ENCODE measurements at places on chromosomes 7 and 10.

DNA sequence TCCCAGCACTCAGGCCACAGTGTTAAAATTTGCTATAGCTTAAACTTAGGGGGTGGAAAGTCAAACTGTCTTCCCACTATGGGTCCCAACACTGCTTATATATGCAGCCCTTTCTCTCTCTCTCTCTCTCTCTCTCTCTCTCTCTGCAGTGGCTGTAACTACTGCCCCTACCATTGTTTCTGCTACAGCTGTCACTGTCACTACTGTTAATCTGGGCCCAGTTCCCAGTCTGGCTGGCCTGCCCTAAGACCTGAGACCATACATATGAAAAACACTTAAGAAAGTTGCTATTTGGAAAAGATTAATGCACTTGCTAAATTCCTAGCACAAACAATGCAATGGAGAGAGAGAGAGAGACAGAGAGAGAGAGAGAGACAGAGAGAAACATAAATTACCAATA lies 78.6 kb downstream of the THSD7A start:
- no peaks in the 10 kb centered on the region for H3K4me1 ChIP-seq
- no peak for DNase-seq
- no peak overlapping the region for H3K27ac ChIP-seq
- H3K36me3 ChIP-seq, result no peaks in the 10 kb centered on the region
- no peak overlapping the region for H3K4me3 ChIP-seq
- no peaks in the 10 kb centered on the region for H3K27me3 ChIP-seq

- H3K27ac ChIP-seq, result peak overlapping the region; percentile 27
- peak overlapping the region; percentile 46 for H3K4me3 ChIP-seq
- peaks cover 15% of the 10 kb centered on the region for H3K4me1 ChIP-seq
- H3K36me3 ChIP-seq, result no peaks in the 10 kb centered on the region
- no peaks in the 10 kb centered on the region for H3K27me3 ChIP-seq
Observed at GRCh38 chr7:102942181-102942866, 29.5 kb downstream of the LRRC17 start.

GRCh38 chr7:139915268-139915863 lies 86.3 kb downstream of the TBXAS1 start:
- H3K4me1 ChIP-seq, result no peaks in the 10 kb centered on the region
- H3K27me3 ChIP-seq, result no peaks in the 10 kb centered on the region

- no peak overlapping the region for H3K27ac ChIP-seq
- H3K27me3 ChIP-seq, result no peaks in the 10 kb centered on the region
- no peak overlapping the region for H3K4me3 ChIP-seq
- no peaks in the 10 kb centered on the region for H3K36me3 ChIP-seq
- no peaks in the 10 kb centered on the region for H3K4me1 ChIP-seq
- DNase-seq, result no peak
Observed at GRCh38 chr7:143018931-143019330, 8.0 kb downstream of the OR9A2 start.

DNA sequence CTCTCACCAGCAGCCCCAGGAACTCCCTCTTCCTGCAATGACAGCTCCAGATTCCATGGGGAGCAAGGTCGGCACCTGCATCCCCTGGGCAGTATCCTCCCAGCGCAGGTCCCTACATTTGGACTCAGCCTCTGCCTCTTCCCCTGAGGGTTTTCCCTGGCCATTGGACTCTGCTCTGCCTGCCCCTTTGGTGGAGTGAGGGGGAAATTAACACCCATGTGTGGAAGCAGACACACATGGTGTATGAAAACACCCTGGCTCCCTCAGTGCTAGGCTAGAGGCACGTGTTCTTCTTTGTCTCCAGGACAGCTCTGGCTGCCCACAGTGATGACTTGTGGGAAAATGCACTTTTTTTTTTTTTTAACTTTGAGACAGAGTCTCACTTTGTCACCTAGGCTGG lies 8.4 kb downstream of the PRF1 start:
- H3K27me3 ChIP-seq, result no peaks in the 10 kb centered on the region
- no peak overlapping the region for H3K4me3 ChIP-seq
- H3K36me3 ChIP-seq, result no peaks in the 10 kb centered on the region
- H3K27ac ChIP-seq, result no peak overlapping the region

DNA sequence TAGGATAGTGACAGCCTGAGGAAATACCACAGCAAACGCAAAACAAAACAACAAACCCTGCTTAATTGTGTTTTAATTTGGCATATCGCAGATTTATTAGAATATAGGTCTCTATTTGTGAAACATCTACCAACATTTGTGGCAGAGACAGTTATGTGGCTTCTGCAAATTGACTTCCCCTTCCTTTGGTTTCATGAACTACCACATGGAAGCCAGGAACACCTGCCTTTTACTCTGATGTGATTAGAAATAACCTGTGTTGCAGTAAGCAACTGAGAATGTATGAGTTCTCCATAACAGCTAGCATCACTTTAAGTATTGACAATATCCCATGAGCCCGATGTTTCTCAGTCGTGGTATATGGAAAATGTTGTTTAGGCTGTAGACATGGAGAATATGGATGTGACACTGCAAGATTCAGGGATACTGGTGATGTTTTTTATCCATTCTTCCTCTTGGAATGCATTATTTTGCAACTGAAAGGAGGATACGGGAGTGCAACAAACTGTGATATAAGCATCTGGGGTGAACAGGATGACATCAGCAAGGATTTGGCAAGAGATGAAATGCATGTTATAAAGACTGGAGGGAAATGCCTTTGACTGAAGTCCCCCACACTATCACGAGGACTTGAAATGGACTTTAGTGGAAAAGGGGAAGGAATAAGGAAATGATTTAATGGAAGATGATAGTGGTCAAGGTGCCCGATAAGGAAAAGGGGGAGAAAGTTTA lies 95.9 kb downstream of the CUBN start:
- no peak overlapping the region for H3K4me3 ChIP-seq
- DNase-seq, result no peak
- H3K27me3 ChIP-seq, result no peaks in the 10 kb centered on the region
- no peak overlapping the region for H3K27ac ChIP-seq
- H3K36me3 ChIP-seq, result no peaks in the 10 kb centered on the region

GRCh38 chr10:6115411-6115810 lies 26.6 kb downstream of the RBM17 start:
- DNase-seq, result no peak
- no peaks in the 10 kb centered on the region for H3K4me1 ChIP-seq
- H3K27ac ChIP-seq, result no peak overlapping the region
- H3K27me3 ChIP-seq, result no peaks in the 10 kb centered on the region

- DNase-seq, result no peak
- H3K27me3 ChIP-seq, result no peaks in the 10 kb centered on the region
- H3K36me3 ChIP-seq, result no peaks in the 10 kb centered on the region
- H3K4me3 ChIP-seq, result no peak overlapping the region
- H3K4me1 ChIP-seq, result no peaks in the 10 kb centered on the region
Observed at GRCh38 chr7:20971219-20971618, 184.5 kb upstream of the SP8 start.

DNA sequence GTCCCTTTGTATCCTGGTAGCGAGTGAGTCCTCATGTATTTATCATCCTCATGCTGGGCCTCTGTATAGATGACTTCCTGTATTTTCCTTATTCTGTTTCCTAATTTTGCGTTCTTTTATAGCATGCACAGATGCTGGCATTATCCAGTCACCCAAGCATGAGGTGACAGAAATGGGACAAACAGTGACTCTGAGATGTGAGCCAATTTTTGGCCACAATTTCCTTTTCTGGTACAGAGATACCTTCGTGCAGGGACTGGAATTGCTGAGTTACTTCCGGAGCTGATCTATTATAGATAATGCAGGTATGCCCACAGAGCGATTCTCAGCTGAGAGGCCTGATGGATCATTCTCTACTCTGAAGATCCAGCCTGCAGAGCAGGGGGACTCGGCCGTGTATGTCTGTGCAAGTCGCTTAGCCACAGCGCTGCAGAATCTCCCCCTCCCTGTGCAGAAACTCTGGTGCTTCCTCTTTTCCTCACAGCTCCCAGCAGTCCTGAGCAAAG lies 183.1 kb upstream of the PRSS58 start:
- no peak overlapping the region for H3K4me3 ChIP-seq
- no peak overlapping the region for H3K27ac ChIP-seq
- no peak for DNase-seq
- H3K36me3 ChIP-seq, result no peaks in the 10 kb centered on the region
- 0 out of 2 replicates have a peak, but pooled peaks cover 2% of the 10 kb centered on the region for H3K4me1 ChIP-seq
- H3K27me3 ChIP-seq, result no peaks in the 10 kb centered on the region

- no peaks in the 10 kb centered on the region for H3K27me3 ChIP-seq
- no peak for DNase-seq
- no peak overlapping the region for H3K27ac ChIP-seq
- peaks cover 69% of the 10 kb centered on the region for H3K36me3 ChIP-seq
- no peak overlapping the region for H3K4me3 ChIP-seq
Observed at GRCh38 chr7:32583791-32584190, 88.5 kb downstream of the AVL9 start.

- H3K4me1 ChIP-seq, result no peaks in the 10 kb centered on the region
- no peaks in the 10 kb centered on the region for H3K27me3 ChIP-seq
- H3K36me3 ChIP-seq, result no peaks in the 10 kb centered on the region
- H3K27ac ChIP-seq, result no peak overlapping the region
- DNase-seq, result no peak
- no peak overlapping the region for H3K4me3 ChIP-seq
Observed at GRCh38 chr10:36766940-36767339, 358.5 kb upstream of the ANKRD30A start.

DNA sequence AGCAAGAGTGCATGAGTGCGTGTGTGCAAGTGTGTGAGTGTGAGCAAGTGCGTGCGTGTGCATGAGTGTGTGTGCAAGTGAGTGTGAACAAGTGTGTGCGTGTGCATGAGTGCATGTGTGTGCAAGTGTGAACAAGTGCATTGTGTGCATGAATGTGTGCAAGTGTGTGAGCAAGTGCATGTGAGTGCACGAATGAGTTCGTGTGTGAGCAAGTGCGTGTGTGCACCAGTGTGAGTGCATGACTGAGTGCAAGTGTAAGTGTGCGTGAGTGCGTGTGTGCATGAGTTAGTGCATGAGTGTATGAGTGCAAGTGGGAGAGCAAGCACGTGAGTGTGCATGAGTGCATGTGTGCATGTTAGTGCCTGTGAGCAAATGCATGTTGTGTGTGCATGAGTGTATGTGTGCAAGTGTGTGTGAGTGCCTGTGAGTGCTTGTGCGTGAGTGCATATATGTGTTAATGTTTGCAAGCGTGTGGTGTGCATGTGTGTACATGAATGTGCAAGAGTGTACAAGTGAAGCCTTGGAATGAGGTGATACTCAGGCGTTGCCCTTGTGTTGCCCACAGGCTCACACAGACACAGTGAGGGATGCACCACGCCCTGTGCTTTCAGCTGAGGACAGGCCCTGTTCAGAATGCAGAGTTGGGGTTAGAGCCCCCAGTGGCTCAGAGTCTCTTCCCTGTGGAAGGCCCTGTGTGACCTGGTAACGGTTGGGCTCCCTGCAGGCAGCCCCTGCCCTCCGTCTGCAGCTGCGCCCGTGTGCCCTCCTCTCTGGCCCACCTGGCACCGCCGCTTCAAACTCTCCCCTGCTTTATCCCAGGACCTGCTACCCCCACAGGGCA lies 97.1 kb downstream of the NKX6-2 start:
- no peak for DNase-seq
- H3K27me3 ChIP-seq, result no peaks in the 10 kb centered on the region
- H3K27ac ChIP-seq, result no peak overlapping the region
- no peaks in the 10 kb centered on the region for H3K4me1 ChIP-seq
- no peaks in the 10 kb centered on the region for H3K36me3 ChIP-seq

- no peaks in the 10 kb centered on the region for H3K27me3 ChIP-seq
- no peak for DNase-seq
- no peaks in the 10 kb centered on the region for H3K36me3 ChIP-seq
- no peaks in the 10 kb centered on the region for H3K4me1 ChIP-seq
Observed at GRCh38 chr10:126094537-126094936, 198.2 kb downstream of the FANK1 start.

DNA sequence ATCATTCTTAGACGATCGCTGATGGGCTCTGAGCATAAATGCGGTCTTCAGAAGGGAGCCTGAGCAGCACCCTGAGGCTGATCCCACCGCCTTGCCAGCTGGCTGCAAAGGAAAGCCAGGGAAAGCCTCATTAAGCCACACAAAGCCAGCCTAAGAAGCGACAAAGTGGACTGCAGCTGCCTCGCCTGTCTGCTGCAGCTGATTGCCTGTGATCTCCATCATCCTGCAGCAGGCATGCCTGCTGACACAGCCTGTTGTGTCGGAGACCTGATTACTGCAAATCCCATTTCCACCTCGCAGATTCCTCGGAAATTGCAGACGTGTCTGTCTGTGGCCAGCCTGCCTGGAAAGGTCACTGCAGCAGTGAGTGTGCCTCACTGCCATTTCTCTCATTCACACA lies 1087.0 kb upstream of the AUTS2 start:
- H3K4me3 ChIP-seq, result no peak overlapping the region
- H3K36me3 ChIP-seq, result no peaks in the 10 kb centered on the region
- H3K27ac ChIP-seq, result no peak overlapping the region
- H3K27me3 ChIP-seq, result no peaks in the 10 kb centered on the region
- DNase-seq, result no peak
- H3K4me1 ChIP-seq, result 0 out of 2 replicates have a peak, but pooled peaks cover 2% of the 10 kb centered on the region

DNA sequence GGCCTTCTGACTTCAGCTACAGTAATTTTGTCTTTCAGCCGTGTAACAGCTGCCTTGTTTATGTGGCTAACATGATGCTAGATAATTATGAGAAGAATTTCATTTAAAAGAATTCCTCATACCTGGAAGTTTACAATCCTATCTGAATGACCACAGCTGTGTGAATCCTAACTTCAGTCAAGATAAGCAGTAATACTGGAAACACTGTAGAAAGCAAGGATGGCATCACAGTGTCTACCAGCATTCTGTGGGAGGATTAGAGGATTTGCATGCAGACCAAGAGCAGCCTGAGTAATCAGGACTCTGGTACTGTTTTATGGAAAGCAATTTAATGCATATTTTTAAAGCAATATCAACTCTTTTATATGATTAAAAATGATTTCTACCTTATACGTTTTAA lies 282.4 kb downstream of the EXOC4 start:
- no peak overlapping the region for H3K27ac ChIP-seq
- no peaks in the 10 kb centered on the region for H3K36me3 ChIP-seq
- no peak for DNase-seq
- no peaks in the 10 kb centered on the region for H3K4me1 ChIP-seq
- no peak overlapping the region for H3K4me3 ChIP-seq
- H3K27me3 ChIP-seq, result no peaks in the 10 kb centered on the region

GRCh38 chr10:104036518-104037260 lies 49.0 kb downstream of the COL17A1 start:
- no peak for DNase-seq
- no peak overlapping the region for H3K27ac ChIP-seq
- H3K27me3 ChIP-seq, result no peaks in the 10 kb centered on the region

GRCh38 chr10:75189266-75190096 lies 21.1 kb upstream of the VDAC2 start:
- no peak overlapping the region for H3K4me3 ChIP-seq
- H3K27ac ChIP-seq, result no peak overlapping the region
- DNase-seq, result no peak
- no peaks in the 10 kb centered on the region for H3K27me3 ChIP-seq

DNA sequence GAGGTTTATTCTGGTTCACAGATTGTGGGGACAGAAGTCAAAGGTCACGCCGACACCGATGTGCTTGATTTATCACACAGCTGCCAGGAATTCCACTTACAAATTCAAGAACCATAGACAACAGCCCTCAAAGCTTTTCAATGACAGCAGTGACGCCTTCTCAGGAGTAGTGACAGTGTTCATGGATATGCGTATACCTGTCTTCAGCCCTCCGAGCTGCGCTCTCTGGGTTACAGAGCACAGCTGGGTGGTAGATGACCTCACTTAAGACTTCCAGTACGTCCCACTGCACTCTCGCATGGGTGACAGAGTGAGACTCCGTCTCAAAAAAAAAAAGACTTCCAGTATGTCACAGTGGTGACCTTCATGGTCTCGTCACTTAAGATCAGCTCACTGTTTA lies 108.5 kb downstream of the TCERG1L start:
- DNase-seq, result no peak
- no peak overlapping the region for H3K4me3 ChIP-seq
- H3K36me3 ChIP-seq, result no peaks in the 10 kb centered on the region
- H3K4me1 ChIP-seq, result no peaks in the 10 kb centered on the region

Measured in H1 (cell line).